ENCODE measurements at places on chromosomes 4 and X.

GRCh38 chrX:52542311-52542710 lies 25.4 kb upstream of the XAGE1B start:
- no peak for DNase-seq

- DNase-seq = peak; percentile 71
Measured at GRCh38 chrX:140766024-140766611, 56.6 kb downstream of the LINC00632 start.

- no peak for DNase-seq
Measured at GRCh38 chr4:145860446-145860845, 78.2 kb downstream of the ZNF827 start.

DNA sequence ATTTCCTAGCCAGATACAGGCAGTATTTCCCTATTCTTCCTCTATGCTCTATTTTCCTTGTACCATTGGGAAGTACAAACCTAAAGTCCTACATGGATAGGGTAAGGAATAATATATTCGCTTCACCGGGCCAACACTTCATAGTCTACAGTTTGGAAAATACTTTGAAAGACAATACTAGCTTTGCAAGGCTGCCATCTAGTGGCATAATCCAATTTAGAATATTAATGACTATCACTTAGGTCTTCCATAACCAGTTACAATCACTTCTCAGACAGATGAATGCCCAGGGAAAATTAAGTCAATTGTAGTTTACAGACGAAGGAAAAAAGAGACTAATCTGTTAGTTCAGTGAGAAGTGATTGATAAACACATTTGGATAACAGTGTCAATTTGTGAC lies 141.0 kb upstream of the FAM47C start:
- DNase-seq = peak; percentile 24

- DNase-seq = peak; percentile 95
Measured at GRCh38 chrX:154409222-154409871, at the start of gene DNASE1L1. TSS of gene DNASE1L1 (minus strand) at chrX:154409254. CDS start at chrX:154405568, 3,686 bp downstream.

GRCh38 chr4:12446256-12446655 lies 1017.6 kb upstream of the HS3ST1 start:
- no peak for DNase-seq

- no peak for DNase-seq
Measured at GRCh38 chr4:94957030-94957429, 199.3 kb downstream of the BMPR1B start.

GRCh38 chrX:24018809-24019208 lies 8.2 kb downstream of the KLHL15 start:
- no peak for DNase-seq

GRCh38 chrX:38183596-38183995 lies 37.1 kb downstream of the SRPX start:
- DNase-seq = peak; percentile 12

- DNase-seq = peak; percentile 50
Measured at GRCh38 chr4:6840062-6840976, 57.8 kb downstream of the KIAA0232 start.

GRCh38 chr4:140049024-140049848 lies 104.7 kb downstream of the MAML3 start:
- peak; percentile 49 for DNase-seq

DNA sequence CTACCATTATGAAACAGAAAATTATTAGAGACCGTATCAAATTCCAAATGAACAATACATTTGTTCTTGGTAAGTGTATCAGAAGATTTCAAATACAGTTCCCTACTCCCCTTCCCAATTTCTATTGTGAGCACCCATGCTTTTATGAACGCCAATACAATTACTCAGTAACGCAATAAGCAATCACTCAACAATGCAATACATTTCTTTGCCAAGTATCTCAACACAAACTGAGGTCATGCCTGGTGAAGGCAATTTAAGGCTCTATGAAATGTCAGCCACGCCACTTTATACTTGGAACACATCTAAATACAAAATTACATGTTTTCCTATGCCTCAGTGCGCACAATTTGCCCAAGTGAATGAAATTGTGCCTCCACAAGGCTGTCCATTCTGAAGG lies 712 bp downstream of the PNPLA4 start:
- no peak for DNase-seq
